ENCODE measurements at places on chromosomes 7 and 10. TPM values are rescaled to one million over a fixed set of nuclear protein-coding genes. Genes with fewer than 3 reads are reported as not detected.

GSDME gene
- 15.7 TPM for total RNA-seq

- no peak for DNase-seq
Observed at GRCh38 chr7:96949766-96950165, 55.6 kb upstream of the DLX6 start.

MYL10 gene
- total RNA-seq, result not detected

GRCh38 chr10:9228771-9229170 lies 1174.3 kb downstream of the GATA3 start:
- no peak for DNase-seq

- DNase-seq, result peak; percentile 70
Observed at GRCh38 chr10:43396061-43396927, 12.7 kb downstream of the HNRNPF start.

PANK1 gene
- total RNA-seq, result 18.2 TPM

FBXO24 gene
- total RNA-seq, result 1.6 TPM

- peak; percentile 82 for DNase-seq
Observed at GRCh38 chr10:3090914-3091787, 23.8 kb downstream of the PFKP start.

DNA sequence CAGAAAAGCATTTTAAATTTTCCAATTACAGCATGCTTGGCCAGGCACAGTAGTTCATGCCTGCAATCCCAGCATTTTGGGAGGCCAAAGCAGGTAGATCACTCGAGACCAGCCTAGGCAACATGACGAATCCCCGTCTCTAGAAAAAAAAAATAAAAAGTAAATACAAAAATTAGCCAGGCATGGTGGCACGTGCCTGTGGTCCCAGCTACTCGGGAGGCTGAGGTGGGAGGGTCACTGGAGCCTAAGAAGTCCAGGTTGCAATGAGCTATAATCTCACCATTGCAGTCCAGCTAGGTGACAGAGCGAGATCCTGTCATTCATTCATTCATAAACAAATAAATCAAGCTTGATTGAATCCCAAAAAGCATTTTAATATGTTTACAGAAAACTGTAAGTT lies 234.9 kb downstream of the PARD3 start:
- no peak for DNase-seq

DNA sequence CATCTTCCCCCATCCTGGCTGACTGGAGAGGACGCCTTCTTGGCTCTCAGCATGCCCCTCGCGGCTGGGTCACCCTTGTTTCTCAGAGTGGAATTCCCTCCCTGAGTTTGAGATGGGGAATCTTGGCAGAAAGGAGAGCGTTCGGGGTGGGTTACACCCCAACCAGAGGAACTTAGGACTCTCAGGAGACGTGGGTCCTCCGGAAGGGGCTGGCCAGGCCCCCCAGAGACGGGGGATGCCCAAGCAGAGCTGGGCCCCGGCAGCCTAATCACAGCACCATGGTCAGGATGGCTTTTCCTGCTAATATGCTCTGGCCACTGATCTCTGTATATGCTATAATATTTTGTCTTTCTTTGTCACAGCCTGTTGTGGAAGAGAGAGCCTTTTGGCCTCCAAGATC lies 214.3 kb downstream of the WDR37 start:
- DNase-seq, result peak; percentile 6

DNA sequence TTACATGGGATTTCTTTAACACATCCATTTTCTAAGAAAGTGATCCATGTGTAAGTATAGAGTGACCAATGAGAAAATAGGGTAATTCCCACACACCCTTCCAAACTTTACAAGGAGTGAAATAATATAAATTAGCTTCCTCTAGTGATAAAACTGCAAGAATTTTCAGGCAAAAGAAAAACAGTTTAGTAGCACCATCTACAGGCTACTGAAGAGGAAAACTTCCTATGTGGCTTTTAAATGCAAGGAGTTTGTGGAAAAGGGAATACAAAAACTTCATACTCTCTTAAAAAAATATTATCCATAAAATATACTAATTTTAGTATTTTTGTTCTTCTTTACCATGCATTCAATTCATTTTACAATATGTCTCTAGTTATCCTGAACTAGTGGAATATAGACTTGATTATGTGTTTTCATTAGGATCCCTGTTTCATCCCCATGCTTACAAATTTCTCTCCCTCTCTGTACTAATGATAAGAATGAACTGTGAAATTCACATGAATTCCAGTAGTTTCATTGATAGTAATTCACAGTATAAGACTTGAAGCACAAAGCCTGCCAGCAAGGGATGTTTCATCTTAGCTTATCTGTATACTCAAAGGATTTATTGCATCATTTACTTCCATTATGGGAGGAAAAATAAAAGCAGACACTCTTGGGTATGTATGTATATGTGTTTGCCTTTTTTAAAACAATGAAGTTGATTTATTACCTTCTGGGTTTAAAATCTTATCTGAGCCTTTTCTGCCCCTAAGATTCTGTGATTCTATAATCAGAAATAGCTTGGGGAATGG lies 442.9 kb downstream of the AUTS2 start:
- no peak for DNase-seq

- DNase-seq, result peak; percentile 35
Observed at GRCh38 chr10:110209926-110210673, 2.7 kb downstream of the MXI1 start.

WDR37 gene
- 15.5 TPM for total RNA-seq

GRCh38 chr10:15558136-15558535 lies 161.6 kb downstream of the ITGA8 start:
- no peak for DNase-seq

DNA sequence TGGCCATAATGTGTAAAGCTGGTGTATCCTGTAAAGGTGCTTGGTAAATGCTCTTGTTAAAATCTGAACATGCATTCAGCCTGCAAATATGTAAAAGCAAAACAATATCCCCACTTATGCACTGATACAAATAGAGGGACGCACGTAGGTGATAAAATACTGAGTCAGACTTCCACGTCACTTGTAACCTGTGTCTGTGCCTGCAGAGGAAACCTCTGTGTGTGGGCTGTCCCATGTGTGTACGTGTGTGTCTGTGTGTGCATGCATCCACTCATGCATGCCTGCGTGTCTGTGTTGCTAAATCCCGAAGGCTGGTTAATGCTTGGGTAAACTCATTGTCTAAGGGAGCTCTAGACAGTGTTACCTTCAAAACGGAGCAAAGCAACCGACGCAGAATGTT lies 68.9 kb downstream of the KLF6 start:
- no peak for DNase-seq

DNA sequence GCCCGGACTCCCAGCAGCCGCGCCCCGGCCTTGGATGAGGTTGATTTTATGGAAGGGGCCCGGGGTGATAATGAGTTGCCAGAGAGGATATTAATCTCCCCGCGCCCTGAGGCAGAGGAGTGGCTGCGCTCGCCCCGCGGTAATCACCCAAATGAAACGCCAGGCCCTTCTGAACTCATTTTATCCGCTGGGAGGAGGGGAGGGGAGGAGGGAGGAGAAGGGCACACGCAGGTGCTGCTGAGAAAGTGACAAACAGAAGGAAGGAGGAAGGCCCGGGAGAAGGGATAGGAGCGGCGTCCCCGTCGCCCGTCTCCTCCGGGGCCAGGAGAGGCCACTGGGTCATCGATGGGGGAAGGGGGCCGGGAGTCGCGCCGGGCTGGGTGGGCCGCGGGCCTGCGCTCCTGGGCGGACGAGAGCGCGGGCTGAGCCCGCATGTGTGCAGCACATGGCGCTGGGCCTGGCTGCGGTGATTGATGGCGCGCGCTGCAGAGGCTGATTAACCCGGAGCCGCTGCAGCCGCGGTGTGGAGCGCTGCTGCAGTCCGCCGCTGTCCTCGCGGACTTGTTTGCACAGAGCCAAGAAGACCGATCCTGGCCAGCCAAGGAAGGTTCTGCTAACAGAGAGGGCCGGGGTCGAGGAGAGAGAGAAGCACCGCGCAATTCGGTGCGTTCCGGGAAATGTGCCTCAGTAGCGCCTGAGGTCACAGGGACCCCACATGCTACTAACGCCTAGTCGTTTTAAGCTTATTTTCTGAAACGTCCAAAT lies 6.5 kb downstream of the MNX1 start:
- DNase-seq, result no peak

DNA sequence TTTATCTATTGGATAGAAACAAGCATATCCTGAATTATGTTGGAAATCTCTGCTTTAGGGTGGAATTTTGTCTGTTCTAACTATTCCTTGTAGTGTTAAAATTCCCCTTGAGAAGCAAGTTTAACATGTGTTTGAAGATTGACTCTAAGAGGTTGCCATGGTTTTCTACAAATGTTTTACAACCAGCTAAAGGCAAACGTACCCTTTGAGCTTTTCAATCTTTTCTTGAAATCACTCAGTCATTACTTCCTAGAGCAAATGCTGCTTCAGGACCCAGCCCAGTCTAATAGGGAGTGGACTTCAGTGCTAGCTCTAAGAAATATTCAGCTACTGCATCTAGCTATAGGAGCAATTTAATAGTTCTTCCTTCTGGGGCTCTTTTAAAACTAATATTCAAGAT lies 118.8 kb upstream of the IFRD1 start:
- no peak for DNase-seq

OR6V1 gene
- total RNA-seq, result not detected

- no peak for DNase-seq
Observed at GRCh38 chr7:69259445-69259844, 338.8 kb upstream of the AUTS2 start.

CPVL gene
- 22.6 TPM for total RNA-seq

- DNase-seq, result peak; percentile 41
Observed at GRCh38 chr10:34731885-34732701, 83.0 kb downstream of the PARD3 start.

PTPN20 gene
- 3.1 TPM for total RNA-seq

ARMC3 gene
- total RNA-seq, result 0.52 TPM

AIFM2 gene
- total RNA-seq, result 12.2 TPM

UBE2D4 gene
- 25.4 TPM for total RNA-seq

GRCh38 chr10:69734797-69735468 lies 66.8 kb upstream of the COL13A1 start:
- no peak for DNase-seq

MNX1 gene
- 15.4 TPM for total RNA-seq

DNA sequence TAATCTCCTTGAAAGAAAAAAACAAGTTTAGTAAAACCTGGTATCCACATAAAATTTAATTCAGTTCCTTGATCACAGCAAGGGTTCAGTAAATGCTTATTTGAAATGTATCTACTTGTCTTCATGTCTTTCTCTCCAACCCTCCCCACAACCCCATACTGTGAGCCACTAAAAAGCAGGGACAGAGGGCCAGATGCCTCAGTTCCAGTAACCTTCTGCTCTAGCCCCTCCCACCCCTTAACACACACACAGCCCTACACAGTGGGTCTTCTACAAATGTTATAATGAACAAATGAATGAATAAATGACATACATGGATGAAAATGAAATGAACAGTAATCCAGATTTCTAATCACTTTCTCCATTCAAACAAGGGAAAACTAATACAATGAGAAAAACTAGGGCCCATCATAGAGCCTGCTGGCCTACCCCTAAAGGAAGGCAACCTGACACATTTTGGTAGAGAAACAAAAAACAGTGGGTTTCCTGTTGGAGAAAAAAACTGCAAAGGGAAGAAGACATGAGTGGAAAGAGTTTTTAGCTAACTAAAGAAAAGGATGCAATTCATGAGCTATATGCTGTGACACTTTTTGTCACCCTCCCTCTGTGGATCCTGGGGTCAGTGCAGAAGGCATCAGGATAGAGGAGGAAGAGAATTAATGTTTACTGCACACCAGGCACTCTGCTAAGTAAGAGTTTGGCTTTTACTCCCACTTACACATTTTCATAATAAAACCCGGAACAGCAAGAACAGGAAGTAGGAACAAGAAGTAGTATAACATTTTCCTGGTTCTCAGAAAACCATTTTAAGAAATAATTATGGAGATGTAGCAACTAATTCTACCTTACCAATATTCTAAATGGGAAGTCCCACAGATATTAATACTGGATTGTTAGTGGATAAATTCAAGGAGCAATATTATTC lies 38.1 kb downstream of the ELMO1 start:
- no peak for DNase-seq

RBP3 gene
- total RNA-seq, result not detected

DNA sequence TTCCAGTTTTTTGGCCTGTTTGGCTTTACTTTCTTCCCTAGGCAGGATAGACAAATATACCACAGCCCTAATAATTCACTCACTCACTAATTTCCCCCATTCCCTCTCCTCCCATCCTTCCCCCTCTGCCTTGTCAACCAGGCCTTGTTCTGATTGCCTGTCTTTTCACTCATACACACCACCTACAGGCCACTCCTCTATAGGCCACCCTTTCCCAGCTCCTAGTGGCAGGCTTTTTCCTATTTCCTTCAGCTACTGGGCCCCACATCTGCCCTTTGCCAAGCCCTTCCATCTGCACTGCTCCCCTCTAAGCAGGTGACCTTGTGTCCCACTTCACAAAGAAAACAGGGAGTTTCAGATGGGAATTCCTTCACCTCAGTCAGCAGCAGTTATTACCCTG lies 59.8 kb upstream of the MSRB2 start:
- no peak for DNase-seq

- no peak for DNase-seq
Observed at GRCh38 chr10:120548210-120548609, 91.2 kb downstream of the PLPP4 start.

DNA sequence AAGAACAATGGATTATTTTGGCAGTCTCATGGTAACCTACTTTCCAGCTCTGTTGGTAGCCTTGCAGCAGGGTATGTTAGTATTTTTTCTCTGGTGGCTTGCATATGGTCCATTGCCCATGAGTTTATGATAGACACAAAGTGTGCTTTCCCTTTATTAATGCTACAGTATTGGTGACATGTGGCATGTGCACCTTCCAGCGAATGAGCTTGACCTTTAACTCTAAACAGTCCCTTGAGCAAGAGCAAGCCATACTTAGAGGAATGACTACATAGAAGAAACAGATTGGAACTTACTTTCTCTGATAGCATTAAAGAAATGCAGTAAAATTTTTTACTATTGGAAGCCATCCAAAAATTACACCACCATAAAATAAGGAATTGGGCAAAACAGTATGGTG lies 73.9 kb downstream of the VTI1A start:
- no peak for DNase-seq

LHFPL3 gene
- total RNA-seq, result not detected

GRCh38 chr10:108385963-108386362 lies 1221.5 kb upstream of the SORCS1 start:
- DNase-seq, result no peak

GRCh38 chr7:86975449-86975848 lies 84.0 kb downstream of the ELAPOR2 start:
- DNase-seq, result no peak

All from mucosa of gallbladder (tissue), 1 donor.